ENCODE measurements at places on chromosomes 4 and X. TPM values are rescaled to one million over a fixed set of nuclear protein-coding genes. Genes with fewer than 3 reads are reported as not detected.

TCEAL4 gene
- total RNA-seq = 96.4 TPM

MGARP gene
- 5.2 TPM for total RNA-seq

CSN1S1 gene
- not detected for total RNA-seq

CPZ gene
- 10.7 TPM for total RNA-seq

GPRASP3 gene
- 4.9 TPM for total RNA-seq

GRCh38 chrX:34849371-34849770, 93.2 kb upstream of the FAM47B start:
- no peak overlapping the region for H3K4me3 ChIP-seq
- H3K27ac ChIP-seq = no peak overlapping the region

DNA sequence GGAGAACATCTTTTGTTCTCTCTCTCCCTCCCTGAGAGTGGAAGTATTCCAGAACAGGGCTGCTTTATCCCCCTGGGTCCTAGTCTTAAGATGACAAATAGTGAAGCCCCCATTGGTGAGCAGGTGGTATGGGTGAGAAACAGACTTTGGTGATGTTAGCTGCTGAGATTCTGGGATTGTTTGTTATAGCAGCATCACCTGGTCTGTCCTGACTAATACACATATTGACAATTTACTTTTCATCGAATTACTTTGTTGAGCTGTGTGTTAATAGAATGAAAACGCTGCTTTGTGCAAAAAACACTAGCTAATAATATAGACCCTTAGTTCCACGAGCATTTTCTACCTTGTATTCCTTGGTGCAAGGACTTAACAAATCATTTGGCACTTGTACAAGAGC, 133.5 kb downstream of the ASMT start:
- no peak overlapping the region for H3K4me3 ChIP-seq
- no peaks in the 10 kb centered on the region for H3K36me3 ChIP-seq
- H3K27me3 ChIP-seq = no peaks in the 10 kb centered on the region
- DNase-seq = no peak

- no peaks in the 10 kb centered on the region for H3K27me3 ChIP-seq
- no peak for DNase-seq
- no peak overlapping the region for H3K27ac ChIP-seq
- no peak overlapping the region for H3K4me3 ChIP-seq
- H3K36me3 ChIP-seq = no peaks in the 10 kb centered on the region
- H3K4me1 ChIP-seq = no peaks in the 10 kb centered on the region
These were observed 12.6 kb downstream of the TENT5D start for GRCh38 chrX:80432863-80433262.

GRCh38 chr4:107366900-107367299, 330.8 kb upstream of the DKK2 start:
- no peak overlapping the region for H3K27ac ChIP-seq
- no peaks in the 10 kb centered on the region for H3K4me1 ChIP-seq
- no peaks in the 10 kb centered on the region for H3K27me3 ChIP-seq
- H3K36me3 ChIP-seq = no peaks in the 10 kb centered on the region
- no peak overlapping the region for H3K4me3 ChIP-seq

DNA sequence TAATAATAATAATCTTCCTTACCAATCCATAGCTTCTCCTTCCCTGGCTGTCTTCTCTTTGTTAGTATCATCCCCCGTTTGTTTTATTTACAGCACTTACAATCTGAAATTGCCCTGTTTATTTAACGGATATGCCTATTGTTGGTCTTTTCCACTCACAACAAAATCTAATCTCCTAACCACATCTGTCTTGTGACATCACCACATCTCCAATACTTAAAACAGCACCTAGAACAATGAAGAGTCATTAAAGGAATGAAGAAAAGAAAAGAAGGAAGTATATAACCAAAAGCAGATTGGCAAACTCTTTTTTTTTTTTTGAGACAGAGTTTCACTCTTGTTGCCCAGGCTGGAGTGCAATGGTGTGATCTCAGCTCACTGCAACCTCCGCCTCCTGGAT, 38.7 kb upstream of the JADE1 start:
- no peak for DNase-seq
- no peaks in the 10 kb centered on the region for H3K36me3 ChIP-seq
- peaks cover 1% of the 10 kb centered on the region for H3K4me1 ChIP-seq
- H3K27me3 ChIP-seq = no peaks in the 10 kb centered on the region
- H3K27ac ChIP-seq = no peak overlapping the region

DNA sequence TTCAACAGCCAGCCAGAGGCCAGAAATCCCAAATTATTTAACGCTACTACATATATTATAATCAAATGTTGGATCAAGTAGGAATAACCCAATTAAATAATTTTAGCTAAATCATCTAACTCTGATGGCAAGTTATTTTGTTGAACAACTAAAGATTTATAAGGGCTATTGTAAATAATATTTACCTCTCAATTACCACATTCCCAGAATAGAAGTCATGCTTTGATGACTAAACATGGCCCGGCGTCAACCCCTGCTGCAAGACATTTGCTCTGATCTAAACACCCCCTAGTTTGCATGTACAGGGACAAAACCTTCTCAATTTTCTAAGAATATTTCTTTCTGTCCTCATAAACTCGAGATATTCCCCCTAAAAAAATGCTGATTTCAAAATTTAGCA, 14.2 kb downstream of the VEGFC start:
- no peak overlapping the region for H3K4me3 ChIP-seq
- peak overlapping the region; percentile 70 for H3K27ac ChIP-seq
- H3K27me3 ChIP-seq = no peaks in the 10 kb centered on the region
- peaks cover 67% of the 10 kb centered on the region for H3K4me1 ChIP-seq
- no peaks in the 10 kb centered on the region for H3K36me3 ChIP-seq
- DNase-seq = no peak

DNA sequence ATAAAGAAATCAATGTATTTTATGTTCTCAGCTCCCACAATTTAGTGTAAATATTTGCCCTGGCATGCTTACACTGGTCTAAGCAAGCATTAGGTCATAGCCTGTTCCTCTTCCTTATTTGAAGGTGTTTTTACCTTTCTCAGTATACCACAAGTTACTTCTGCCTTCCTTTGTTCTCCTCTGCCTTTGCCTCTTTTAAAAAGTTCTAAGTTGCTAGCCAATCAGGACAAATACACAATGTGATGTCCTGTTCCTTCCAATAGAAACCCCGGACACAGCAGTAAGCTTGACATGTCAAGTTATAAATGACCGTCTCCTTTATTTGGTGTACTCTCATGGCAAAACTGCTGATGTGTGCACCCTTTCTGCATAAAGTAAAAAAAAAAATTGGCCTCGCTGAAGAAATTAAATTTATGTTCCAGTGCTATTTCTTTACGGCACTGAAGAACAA, 49.4 kb downstream of the UGT2B10 start:
- no peak overlapping the region for H3K27ac ChIP-seq
- no peak for DNase-seq
- no peaks in the 10 kb centered on the region for H3K36me3 ChIP-seq
- H3K27me3 ChIP-seq = peaks cover 3% of the 10 kb centered on the region

DNA sequence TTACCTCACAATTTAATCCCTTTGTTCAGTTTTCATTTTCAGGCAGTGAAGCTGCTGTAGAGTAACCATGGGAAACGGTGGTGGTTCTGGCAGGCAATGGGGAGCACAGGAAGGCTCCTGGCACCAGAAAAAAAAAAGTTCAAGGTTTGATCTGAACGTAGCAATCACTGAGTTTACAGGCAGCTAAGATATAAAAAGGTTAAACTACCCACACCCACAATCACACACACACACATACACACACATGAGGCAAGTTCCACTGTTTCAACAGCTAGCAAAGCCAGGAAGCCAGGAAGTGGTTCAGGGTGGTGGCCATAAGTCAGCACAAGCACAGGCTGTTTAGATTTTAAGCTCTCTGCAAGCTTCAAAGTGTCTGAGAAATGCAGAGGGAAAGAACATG, at the start of gene SULT1B1:
TSS of gene SULT1B1 (minus strand) at position 166 of the 400 bp plus-strand sequence. CDS start 5,403 bp downstream, outside the sequence.
- no peaks in the 10 kb centered on the region for H3K36me3 ChIP-seq
- H3K27ac ChIP-seq = peak within 1 kb of the TSS; percentile 84
- peaks cover 39% of the 10 kb centered on the region for H3K4me1 ChIP-seq
- no peaks in the 10 kb centered on the region for H3K27me3 ChIP-seq
- H3K4me3 ChIP-seq = no peak within 1 kb of the TSS

DNA sequence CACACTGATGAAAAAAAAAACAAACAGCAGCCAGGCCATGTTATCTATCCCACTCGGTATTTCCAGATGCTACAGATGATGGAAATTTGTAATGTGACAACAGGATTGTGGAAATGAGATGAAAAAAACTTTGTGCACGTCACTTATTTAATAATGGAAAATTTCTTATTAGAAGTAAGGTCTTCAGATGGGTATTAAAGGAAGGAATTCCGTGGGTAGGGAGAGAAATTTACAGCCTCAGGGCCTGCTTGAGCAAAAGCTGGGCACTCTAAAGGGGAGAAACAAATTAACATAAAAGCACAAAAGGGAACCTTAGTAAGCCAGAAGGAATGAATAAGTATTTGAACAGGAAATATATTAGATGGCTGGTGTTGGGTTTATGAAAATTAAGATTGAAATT, 4.2 kb upstream of the PKD2 start:
- H3K4me3 ChIP-seq = no peak overlapping the region
- peak overlapping the region; percentile 33 for H3K27ac ChIP-seq
- H3K4me1 ChIP-seq = peaks cover 28% of the 10 kb centered on the region
- no peaks in the 10 kb centered on the region for H3K27me3 ChIP-seq

DNA sequence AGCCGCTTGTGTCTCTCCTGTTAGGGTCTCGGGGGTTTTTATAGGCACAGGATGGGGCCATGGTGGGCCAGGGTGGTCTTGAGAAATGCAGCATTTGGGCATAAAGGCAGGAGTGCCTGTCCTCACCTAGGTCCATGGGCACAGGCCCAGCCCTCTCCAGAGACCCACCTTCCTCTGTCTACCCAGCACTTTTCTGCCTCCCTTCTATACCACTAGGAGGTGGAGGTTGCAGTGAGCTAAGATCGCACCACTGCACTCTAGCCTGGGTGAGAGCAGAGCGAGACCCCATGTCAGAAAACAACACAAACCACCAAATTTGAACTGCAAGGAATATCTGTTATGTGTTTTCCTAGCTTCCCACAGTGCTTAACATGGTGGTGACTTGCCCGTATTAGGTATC, 38.0 kb downstream of the MOB1B start:
- DNase-seq = no peak
- no peak overlapping the region for H3K4me3 ChIP-seq

DNA sequence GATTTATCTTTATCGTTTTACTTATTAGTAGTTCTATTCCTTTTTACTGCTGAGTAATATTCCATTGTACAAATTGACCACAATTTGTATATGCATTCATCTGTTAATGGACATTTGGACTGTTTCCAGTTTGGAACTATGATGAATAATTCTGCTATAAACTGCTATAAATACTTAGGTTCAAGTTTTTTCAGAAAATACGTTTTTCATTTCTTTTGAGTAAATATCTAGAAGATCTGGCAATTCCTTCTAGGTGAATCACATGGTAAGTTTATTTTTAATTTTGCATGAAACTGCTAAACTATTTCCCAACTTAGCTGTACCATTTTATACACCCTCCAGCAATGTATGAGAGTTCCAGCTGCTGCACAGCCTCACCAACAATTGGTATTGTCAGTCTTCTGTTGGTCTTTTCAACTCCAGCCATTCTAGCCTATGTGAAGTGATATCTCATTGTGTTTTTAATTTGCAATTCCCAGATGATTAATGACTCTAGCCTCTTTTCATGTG, 22.2 kb downstream of the LIN54 start:
- H3K27me3 ChIP-seq = no peaks in the 10 kb centered on the region
- H3K27ac ChIP-seq = peak overlapping the region; percentile 78
- DNase-seq = no peak

GRCh38 chr4:25881193-25881592, 18.4 kb upstream of the SEL1L3 start:
- no peak overlapping the region for H3K4me3 ChIP-seq
- DNase-seq = no peak
- peaks cover 12% of the 10 kb centered on the region for H3K4me1 ChIP-seq
- H3K27ac ChIP-seq = no peak overlapping the region

- H3K27ac ChIP-seq = no peak overlapping the region
- no peaks in the 10 kb centered on the region for H3K36me3 ChIP-seq
- H3K4me1 ChIP-seq = peaks cover 11% of the 10 kb centered on the region
These were observed 285.2 kb upstream of the GATB start for GRCh38 chr4:152045807-152046571.

GRCh38 chr4:36254371-36254770, 10.1 kb upstream of the ARAP2 start:
- no peak for DNase-seq
- H3K27me3 ChIP-seq = no peaks in the 10 kb centered on the region
- no peaks in the 10 kb centered on the region for H3K36me3 ChIP-seq
- no peak overlapping the region for H3K4me3 ChIP-seq

DNA sequence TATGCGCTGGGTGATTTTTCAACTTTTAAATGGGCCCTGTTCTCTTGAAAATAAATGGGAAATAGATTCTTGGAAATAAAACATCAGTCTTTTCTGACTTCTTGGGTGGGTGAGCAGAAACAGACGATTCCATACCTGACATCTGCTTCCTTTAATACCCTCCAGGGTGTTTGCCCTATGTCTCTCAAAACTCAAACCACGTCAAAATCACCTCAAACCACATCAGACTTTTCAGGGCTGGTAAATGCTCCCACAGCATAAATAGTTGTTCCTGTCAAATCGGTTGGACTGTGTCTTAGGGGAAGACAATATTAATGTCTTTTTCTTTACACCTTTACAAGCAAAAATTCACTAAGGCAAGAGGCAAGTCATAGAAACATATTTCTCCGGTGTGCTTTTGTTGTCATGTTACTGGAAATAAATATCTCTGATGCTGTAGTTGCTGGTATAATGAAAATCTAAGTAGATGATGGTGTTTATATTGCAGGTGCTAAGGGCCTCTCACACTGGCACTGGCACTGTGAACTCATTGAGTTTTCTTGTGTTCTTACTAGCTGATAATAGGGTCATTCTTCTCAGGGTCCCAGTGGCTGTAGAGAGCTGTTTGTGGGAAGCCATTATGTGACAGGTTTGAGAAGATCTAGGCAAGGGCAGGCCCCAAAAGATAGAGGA, 380.4 kb downstream of the RAPGEF2 start:
- no peaks in the 10 kb centered on the region for H3K36me3 ChIP-seq
- peaks cover 6% of the 10 kb centered on the region for H3K4me1 ChIP-seq
- H3K4me3 ChIP-seq = no peak overlapping the region

DNA sequence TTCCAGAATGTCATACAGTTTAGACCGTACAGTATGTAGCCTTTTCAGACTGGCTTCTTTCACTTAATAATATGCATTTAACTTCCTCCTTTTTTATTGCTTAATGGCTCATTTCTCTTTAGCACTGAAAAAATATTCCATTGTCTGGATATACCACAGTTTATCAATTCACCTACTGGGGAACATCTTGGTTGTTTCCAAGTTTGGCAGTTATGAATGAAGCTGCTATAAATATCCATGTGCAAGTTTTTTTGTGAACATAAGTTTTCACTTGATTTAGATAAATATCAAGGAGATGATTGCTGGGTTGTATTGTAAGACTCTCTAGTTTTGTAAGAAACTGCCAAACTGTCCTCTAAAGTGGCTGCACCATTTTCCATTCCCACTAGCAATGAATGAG, 375.5 kb downstream of the PCDH18 start:
- H3K36me3 ChIP-seq = no peaks in the 10 kb centered on the region
- no peak for DNase-seq
- H3K27me3 ChIP-seq = no peaks in the 10 kb centered on the region
- peak overlapping the region; percentile 28 for H3K27ac ChIP-seq
- peaks cover 21% of the 10 kb centered on the region for H3K4me1 ChIP-seq

- no peaks in the 10 kb centered on the region for H3K36me3 ChIP-seq
- DNase-seq = no peak
- no peaks in the 10 kb centered on the region for H3K4me1 ChIP-seq
- H3K27ac ChIP-seq = no peak overlapping the region
These were observed 240.8 kb upstream of the ANXA3 start for GRCh38 chr4:78310740-78311115.

- peaks cover 14% of the 10 kb centered on the region for H3K36me3 ChIP-seq
- DNase-seq = no peak
- H3K27me3 ChIP-seq = no peaks in the 10 kb centered on the region
- H3K4me3 ChIP-seq = no peak overlapping the region
These were observed 96.5 kb downstream of the WWC2 start for GRCh38 chr4:183195534-183195933.

GRCh38 chrX:40184968-40185367, 87.2 kb upstream of the BCOR start:
- H3K36me3 ChIP-seq = no peaks in the 10 kb centered on the region
- peaks cover 12% of the 10 kb centered on the region for H3K4me1 ChIP-seq
- H3K27me3 ChIP-seq = no peaks in the 10 kb centered on the region
- no peak for DNase-seq

All from osteocyte (in vitro differentiated cells).